Activated CD8-positive, alpha-beta T cell treated with anti-CD3 and anti-CD28 coated beads for 36 hours (primary cell): ENCODE measurements at places on chromosomes 4 and X. TPM values are rescaled to one million over a fixed set of nuclear protein-coding genes. Genes with fewer than 3 reads are reported as not detected.

CYBB gene
- 0.07 TPM for total RNA-seq

AMBN gene
- not detected for total RNA-seq

DNA sequence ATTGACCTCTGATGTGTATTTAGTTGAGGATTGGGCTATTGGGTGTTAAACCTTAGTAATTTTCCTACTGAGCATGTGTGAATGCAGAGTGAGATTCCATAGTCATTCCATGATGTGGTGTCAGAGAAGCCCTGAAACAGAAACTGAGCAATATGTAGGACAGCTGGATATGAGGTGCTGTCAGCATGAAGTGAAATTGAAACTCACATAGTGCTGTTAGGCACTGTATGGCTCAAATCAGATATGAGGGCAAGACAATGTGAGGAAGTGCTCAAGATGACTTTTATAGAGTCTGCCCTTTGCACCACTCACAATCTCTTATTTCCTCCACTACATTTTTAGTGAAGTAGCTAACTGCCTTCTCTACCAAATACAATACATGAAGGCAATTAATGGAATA, 188.3 kb downstream of the SH3BGRL start:
- H3K4me1 ChIP-seq: no peaks in the 10 kb centered on the region
- H3K4me3 ChIP-seq: no peak overlapping the region
- H3K36me3 ChIP-seq: no peaks in the 10 kb centered on the region
- H3K27ac ChIP-seq: no peak overlapping the region
- peaks cover 3% of the 10 kb centered on the region for H3K27me3 ChIP-seq

DNA sequence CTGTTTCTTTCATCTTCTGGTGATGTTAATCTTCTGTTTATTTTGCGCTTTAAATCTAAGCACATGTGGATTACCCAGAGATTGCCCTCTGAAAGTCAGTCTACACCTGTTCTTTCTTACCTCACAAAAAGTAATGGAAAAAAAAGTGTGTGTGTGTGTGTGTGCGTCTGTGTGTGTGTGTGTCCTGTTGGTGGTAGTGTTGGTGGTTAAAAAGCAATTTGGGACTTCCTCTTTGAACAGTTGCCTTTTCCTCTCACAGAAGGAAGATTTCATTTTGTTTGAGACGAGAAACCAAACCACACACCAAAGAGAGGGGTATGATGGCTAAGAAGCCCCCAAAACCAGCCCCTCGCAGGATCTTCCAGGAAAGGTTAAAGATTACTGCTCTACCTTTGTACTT, at the start of gene STAP1:
Gene STAP1 (plus strand): TSS at position 235 of the 400 bp plus-strand sequence. CDS start 83 bp downstream, at position 318.
- DNase-seq: peak; percentile 34
- peak within 1 kb of the TSS; percentile 84 for H3K27ac ChIP-seq
- peaks cover 7% of the 10 kb centered on the region for H3K4me1 ChIP-seq
- no peaks in the 10 kb centered on the region for H3K36me3 ChIP-seq

DNA sequence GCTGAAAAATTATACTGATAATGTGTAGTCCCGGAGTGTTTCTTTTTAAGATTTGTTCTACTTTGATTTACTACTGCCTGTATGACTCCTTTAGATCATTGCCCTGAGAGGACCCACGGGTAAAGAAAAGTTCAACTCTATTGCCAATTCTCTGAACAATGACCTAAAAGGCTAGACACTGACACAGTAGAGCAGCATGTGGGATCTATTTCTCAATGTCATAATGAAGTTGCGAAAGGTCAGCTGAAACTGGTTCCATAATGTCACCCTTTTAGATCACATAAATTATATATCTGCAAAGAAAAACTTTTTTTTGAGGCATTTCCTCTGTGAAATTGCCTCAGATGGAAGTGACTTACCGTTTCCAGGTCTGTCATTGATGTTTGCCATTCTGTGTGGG, 67.4 kb downstream of the GLRB start:
- no peak overlapping the region for H3K4me3 ChIP-seq
- H3K27me3 ChIP-seq: no peaks in the 10 kb centered on the region
- H3K27ac ChIP-seq: no peak overlapping the region
- H3K4me1 ChIP-seq: no peaks in the 10 kb centered on the region
- no peaks in the 10 kb centered on the region for H3K36me3 ChIP-seq
